ENCODE measurements at places on chromosomes 13 and 19.

- no peak for DNase-seq
These were observed 13.0 kb downstream of the ZIC5 start for GRCh38 chr13:99958406-99959126.

- DNase-seq, result peak; percentile 16
These were observed 852.7 kb upstream of the KLHL1 start for GRCh38 chr13:70960841-70961443.

- DNase-seq, result no peak
These were observed 681 bp upstream of the ZNF606 start for GRCh38 chr19:58003174-58003828.

DNA sequence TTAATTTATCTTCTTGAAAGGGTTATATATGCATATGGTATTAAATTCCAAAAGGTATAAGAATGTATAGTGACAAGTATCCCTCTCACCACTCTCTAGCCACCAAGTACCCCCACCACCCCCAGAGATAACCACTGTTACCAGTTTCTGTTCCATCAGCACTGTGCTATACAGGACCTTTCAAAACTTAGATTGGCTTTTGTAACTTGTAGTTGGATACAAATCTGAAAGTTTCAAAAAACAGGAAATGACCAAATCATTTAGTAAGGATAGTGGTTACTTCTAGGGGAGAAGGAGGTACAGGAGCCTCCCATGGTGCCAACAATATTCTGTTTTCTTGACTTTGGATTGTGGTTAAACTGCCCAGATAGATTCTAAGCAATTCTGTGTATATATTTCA is 56.7 kb downstream of the AKAP11 start:
- no peak for DNase-seq

- no peak for DNase-seq
These were observed 140.4 kb downstream of the LMO7 start for GRCh38 chr13:75776550-75776949.

GRCh38 chr13:99269627-99270241 is 11.6 kb upstream of the GPR18 start:
- DNase-seq, result peak; percentile 54

DNA sequence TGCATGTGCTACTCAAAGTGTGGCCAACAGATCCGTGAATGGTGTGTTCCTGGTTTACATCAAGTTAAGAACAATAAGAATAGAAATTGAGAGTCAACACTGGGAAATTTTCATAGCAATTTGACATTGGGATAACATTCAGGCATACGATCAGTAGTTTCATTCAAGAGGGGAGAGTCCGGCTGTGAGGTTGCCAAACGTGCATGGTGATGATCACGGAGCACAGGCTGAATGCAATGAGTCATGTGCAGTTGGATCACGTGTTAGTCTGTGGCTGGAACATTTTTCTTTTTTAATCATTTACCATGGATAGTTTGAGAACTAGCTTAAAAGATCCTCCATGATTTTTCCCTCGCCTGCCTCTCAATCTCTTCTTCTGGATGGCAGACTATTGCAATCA is 2.5 kb upstream of the DCT start:
- DNase-seq, result peak; percentile 55

DNA sequence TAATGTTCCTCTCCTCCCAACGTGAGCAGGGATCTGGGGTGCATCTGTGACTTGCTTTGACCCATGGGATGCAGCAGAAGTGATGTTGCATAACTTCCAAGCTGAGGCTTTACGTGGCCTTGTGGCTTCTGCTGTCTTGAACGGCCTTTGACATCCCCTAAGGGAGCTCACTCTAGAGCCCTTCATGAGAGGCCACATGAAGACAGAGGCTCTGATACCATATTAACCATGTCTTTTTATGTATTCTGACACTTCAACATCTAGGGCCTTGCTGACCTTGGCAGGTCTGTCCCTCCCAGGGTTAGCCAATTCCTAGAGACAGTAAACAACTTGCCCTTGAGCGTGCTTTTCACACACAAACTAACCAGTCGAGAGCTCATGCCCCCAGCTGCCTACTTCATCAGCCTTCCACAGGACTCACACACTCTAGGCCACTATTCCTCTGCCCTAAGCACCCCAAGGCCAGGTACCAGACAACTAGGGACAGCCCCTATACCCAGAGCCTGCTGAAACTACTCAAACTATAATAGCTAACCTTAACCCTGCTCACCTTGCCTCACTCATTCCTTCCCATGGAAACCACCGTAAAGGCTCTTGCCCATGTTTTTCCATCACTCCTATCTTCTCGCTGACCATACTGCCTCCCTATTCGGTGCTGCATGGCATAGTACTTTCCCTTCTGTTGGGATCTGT is 45.4 kb downstream of the CCDC70 start:
- no peak for DNase-seq

- peak; percentile 46 for DNase-seq
These were observed 89.7 kb downstream of the RAB20 start for GRCh38 chr13:110471833-110472162.

DNA sequence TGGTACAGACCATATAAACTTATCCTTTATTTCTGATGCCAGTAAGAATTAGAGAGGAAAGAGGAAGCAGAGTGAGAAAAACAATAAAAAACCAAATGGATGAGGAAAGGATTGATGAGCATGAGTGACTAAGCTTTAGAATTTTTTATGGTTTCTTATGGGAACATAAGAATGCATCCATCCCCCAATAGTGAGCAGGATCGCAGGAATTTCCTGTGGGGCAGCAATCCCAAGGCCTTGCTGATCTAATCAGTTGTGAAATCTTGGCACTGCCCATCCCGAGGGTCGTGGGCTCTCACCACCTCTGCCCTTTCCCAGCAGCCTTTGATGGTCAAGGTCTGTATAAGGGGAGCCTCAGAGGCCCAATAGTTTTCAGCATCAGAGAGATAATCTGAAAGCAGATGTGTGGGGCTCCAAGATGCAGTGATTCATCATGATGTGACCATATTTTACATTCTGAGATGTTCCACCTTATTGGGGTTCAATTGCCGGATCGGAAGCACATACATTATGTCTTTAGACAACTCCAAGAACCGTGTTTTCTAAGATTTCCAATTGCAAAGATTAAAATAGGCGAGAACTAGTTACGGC is 222.1 kb downstream of the DNAJC15 start:
- peak; percentile 74 for DNase-seq

DNA sequence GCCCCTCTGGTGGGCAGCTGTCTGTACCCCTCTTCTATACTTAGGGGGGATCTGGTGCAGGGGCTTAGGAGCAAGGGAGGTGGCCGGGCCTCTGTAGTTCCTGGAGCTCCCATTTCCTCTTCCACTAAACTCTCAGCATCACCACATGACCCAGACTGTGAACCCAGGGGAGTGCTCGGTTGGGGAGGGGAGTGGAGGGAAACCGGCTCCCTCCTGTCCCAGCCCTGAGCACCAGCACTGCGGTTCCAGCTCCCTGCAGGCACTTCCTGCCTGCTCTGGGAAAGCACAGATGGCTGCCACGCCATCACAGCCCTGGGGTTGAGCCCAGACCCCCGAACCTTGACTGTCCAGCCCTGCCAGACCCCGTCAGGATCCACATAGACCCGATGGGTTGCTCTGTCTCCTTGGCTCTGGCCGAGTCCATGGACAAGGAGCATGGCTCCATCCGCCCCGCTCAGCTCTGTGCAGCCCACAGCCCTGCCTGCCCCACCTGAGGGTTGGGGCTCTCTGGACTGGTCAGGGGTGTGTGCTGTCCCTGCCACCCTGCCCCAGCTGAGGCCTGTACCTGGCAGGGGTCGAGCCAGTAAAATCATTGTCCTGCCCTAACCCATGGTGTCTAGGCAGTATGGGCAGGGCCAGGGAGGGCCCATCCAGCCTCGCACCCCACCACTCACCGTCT is 36.0 kb upstream of the SLC7A10 start:
- no peak for DNase-seq

GRCh38 chr19:56978023-56978565 is 137.6 kb upstream of the PEG3 start:
- no peak for DNase-seq

- DNase-seq, result no peak
These were observed 13.2 kb downstream of the GADD45B start for GRCh38 chr19:2488942-2489731.

DNA sequence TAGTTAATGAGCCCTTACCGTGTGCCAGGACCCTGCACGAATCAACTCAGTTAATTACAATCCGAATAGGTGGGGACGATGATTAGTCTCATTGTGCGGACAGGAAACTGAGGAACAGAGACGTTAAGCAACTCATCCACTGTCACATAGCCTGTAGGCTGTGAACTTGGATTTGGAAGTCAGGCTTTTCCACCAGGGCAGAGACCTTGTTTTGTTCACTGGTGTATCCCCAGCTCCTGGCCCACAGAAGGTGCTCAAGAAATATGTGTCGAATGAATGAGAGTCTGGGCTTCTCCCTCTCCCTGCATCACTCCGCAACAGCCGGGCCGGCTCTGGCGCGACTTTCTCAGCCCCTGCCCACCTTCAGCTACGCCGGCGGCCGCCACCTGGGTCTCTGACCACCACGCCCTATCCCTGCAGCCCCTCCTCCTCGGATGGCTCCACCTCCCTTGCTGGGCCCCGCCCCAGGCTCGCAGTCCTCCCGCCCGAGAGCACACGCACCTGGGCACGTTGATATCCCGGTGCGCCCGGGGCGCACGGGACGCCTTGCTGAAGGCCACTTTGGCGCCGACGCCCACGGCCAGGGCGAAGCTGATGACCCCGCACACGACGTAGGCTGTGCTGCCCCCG is 1.3 kb downstream of the SHISA7 start:
- DNase-seq, result no peak

GRCh38 chr13:19634256-19634740 is 839 bp downstream of the MPHOSPH8 start:
- DNase-seq, result peak; percentile 18

- peak; percentile 47 for DNase-seq
These were observed 175.3 kb downstream of the ZIC5 start for GRCh38 chr13:99796175-99796819.

GRCh38 chr19:7672522-7672921 is 3.7 kb downstream of the RETN start:
- no peak for DNase-seq

GRCh38 chr13:34942732-34943435 is 814 bp downstream of the NBEA start:
- peak; percentile 11 for DNase-seq

GRCh38 chr13:20720499-20720898 is 17.0 kb downstream of the IL17D start:
- DNase-seq, result no peak

GRCh38 chr13:96020155-96020575 is 33.0 kb downstream of the UGGT2 start:
- peak; percentile 53 for DNase-seq

DNA sequence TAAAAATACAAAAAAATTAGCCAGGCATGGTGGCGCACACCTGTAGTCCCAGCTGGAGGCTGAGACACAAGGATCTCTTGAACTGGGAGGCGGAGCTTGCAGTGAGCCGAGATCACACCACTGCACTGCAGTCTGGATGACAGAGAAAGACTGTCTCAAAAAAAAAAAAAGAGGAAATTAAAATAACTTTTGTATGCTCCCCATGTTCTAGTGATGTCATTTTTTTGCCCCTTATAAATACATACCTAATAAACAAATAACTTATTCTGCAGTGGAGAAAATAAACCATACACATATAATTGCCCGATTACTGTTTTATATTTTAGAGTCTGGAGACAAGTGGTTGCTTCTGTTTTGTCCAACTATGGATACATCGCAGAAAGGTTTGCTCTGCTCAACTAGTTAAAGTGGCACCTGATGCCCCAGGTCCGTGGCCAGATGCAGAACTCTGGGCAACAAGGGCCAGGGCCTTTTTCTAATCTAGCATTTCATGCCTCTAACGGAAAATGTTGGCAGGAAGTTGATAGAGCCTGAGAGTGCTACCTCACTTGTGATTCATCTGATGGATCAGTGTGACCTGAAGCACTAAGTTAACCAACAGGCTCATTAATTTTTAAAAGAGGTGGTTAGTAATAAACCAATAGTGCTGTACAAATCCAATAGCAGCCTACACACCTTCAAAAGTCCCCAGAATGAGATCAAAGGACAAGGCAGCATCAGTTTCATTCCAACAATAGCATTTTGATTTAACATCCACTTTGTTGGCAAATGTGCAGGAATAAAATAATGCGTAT is 18.8 kb downstream of the UBE2L5 start:
- DNase-seq, result peak; percentile 19

DNA sequence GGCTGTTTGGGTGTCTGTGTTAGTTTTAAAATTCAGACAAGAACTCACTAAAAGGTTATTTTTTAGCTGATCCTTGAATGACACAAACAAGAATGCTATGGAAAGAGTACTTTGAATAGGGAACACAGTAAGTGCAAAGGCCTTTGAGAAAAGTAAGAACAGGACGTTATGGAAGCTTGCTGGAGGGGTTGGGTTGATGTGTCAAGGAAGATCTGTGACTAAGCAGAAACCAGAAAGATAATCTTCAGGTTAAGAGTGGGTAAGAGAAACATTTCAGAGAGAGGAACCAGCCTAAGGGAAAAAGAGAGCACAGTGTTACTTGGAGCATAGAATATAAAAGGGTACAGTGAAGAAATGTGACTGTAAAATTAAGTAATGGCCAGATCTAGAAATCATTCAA is 41.2 kb upstream of the TRPC4 start:
- DNase-seq, result no peak

GRCh38 chr19:49895566-49896297 is 955 bp downstream of the IL4I1 start:
- no peak for DNase-seq

DNA sequence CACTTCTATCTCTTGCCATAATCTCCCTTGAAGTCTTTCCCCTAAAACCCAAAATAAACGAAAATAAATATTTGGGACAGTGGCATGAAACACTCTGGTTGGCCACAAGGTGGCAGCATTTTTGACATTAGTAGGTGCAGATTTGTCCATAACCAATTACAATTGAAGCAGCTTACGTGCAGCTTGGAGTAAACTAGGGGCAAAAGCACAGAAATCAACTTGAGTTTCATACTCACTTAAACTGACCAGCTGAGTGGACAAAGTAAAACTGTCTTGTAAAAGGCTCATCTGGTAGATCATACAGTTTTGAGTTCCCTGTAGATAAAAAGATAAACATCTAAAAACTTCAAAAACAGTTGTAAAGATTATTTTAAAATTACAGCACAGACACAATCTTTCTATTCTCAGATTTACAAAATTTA is 18.8 kb downstream of the PDCD5 start:
- peak; percentile 76 for DNase-seq

DNA sequence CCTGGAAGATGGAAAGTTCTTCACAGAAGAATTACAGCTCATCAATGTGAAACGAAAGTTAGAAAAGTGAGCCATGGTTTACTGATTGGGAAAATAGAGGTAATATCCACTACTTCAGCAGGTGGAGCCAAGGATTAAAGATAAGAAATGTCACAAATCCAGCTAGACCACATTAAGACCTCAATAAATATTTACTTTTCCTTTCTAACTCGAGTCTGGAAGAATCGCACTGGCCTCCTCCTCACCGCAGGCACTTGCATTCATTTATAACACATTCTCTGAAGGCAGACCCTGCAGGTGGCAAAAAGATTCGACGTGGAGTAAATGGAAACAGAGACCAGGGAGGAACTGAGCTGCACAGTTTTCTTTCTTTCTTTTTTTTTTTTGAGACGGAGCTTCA is 7.4 kb downstream of the SLC35E1 start:
- no peak for DNase-seq

DNA sequence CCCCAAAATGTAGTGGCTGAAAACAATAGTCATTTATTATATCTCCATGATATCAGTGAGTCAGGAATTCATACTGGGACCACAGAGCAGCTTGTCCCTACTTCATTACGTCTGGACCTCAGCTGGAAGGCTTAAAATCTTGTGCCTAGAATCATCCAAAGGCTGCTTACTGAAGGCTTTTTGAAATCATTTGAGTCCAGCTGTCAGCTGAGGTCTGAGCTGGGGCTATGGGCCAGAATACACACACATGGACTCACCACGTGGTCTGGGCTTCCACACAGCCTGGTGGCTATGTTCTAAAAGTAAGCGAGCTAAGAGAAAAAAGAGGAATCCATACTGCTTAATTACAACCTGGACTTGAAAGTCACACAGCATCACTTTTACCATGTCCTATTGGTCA is 209.2 kb downstream of the KCTD12 start:
- DNase-seq, result no peak

Measured in A172 (cell line).